ENCODE measurements at places on chromosomes 3 and 15.

DNA sequence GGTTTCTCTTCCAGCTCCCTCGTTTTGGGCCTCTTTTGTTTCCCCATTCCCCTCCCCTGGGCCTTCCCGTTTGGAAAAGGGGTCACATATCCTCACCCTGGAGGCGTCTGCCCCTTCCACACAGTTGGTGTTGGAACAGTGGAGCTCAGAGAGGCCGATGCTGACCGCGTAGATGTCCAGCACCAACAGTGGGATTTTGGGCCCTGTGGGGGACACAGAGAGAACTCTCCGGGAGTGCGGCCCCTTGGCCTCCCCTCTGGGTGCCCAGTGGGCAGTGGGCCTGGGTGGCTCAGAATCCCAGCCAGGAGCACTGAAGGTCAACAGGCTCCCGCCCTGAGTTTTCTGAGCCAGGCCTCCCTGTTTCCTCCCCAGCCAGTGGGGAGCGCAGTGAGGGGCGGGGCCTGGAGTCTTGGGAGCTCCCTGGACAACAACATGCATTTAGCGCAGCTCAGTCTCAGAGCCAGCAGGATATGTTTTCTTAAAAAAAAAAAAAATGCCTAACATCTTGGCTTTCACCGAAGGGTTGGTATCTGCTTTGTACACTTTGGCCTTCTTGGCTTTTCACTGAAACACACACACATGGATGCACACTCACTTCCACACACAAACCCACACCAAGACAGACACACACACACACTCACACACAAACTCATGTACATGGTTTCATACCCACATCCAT is 670 bp upstream of the ISLR start:
- DNase-seq = no peak

GRCh38 chr15:80732167-80732566 is 37.1 kb downstream of the ABHD17C start:
- no peak for DNase-seq

DNA sequence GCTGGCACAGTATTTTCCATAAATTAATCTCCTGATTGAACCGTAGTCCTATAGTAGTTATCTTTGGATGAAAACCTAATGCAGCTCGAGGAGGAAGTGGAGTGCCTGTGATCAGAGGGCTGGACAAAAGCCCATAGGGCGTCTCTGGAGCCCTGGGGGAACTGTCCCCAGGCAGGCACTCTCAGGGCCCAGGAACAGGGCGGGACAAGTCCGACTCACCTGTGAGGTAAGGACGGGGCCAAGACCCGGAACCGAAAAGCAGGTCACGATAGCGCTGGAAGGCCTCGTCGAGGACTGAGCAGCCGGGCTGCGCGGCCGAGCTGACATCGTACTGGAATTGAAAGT is 341 bp downstream of the HEXA start:
- DNase-seq = peak; percentile 36

DNA sequence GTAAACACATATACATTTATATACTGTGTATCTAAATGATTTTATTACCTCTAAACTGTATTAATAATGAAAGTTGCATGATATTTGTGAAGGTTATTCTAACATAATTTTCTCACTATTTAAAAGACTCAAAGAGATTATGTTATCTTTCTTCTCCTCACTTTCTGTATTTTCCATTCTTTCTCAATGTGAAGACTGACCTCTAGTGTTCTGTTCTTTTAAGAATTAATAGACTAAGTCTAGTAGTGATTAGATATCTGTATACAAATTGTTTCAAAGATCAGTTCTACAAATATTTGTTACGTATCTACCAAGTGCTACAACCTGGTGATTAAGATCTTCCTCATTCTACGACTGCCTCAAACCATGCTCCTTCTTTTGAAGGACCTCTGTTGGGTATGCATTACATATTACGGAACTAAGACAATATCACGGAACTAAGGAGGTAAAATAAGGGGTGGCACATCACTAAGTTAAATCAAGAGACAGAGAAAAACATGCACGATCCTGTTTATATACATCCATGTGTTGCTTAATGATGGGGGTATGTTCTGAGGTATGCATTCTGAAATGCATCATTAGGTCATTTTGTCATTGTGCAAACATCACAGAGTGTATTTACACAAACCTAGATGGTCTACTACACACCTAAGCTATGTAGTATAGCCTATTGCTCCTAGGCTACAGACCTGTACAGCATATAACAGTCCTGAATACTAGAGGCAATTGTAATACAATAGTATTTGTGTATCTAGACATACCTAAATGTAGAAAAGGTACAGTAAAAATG is 161.5 kb upstream of the KBTBD8 start:
- DNase-seq = peak; percentile 44

DNA sequence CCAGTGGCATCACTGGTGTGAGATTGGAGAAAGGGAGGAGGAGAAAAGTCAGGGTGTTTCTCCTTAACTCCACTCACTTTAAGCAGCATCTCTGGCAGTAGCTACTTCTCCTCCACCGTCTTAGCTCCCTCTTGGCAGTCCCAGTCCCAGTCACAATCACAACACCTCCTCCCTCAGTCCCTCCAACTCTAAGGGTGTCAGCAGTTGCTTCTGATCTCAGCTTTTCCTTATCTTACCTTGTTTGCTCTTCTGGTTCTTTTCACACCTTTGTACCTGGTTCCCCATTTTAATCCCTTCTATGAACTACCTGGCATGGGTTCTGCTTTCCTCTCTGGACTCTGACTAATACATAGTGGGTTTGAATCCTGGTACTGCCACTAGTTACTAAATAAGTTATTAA is 188.3 kb upstream of the CTDSPL start:
- no peak for DNase-seq

DNA sequence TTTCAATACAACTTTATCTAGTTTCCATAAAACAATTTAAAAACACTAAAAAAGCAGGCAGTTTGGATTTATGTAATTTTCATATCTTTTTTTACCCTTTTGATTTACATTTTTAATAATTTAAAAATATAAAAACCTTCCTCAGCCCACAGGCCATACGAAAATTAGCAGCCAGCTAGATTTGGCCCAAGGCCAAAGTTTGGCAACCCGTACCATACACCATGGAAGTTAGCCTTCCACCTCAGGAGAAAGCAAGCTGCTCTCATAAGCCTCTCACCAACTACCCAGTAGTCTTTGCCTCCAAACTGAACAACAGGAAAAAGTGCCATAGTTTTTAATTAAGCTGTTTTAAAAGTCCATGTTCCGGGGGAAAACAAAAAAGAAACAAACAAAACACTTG is 107.3 kb upstream of the TRIM42 start:
- no peak for DNase-seq

DNA sequence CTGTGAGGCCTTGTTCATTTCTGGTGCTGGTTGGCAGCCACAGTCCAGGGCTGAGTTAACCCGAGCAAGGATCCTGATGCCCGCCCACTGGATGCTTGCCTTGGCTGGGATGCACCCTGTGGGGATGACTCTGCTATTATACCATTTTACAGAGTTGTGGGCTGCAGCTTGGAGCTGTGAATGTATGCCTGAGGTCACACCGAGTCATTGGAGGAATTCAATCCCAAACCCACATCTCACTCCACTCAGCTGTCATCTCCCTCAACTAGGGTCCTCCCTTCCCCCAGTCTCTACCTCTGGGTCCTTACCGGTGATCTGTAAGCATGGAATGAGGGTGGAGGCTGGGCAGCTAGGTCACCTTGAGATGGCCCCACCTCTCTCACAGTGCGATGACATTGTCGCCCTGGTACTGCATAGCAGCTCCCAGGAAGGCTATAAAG is 22.1 kb downstream of the MAPKAPK3 start:
- no peak for DNase-seq

DNA sequence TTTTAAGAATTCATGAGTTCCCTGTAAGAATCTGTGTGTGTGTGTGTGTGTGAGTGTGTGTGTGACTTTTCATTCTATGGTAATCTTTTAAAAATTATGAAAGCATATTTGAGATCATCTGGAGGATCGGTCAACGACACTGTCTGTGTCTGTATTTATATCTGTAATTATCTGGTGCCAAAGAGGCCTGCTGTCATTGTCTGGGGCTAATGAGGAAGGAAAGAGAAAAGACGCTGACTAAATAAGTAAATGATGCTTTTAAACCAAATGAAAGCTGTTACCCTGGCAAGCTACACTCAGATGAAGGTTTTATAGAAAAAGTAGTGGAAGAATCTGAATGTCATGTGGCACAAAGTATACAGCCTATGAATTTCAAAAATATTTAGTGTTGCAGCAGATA is 439.8 kb downstream of the RBMS3 start:
- no peak for DNase-seq

GRCh38 chr3:175392653-175393052 is 533.5 kb downstream of the NAALADL2 start:
- no peak for DNase-seq

DNA sequence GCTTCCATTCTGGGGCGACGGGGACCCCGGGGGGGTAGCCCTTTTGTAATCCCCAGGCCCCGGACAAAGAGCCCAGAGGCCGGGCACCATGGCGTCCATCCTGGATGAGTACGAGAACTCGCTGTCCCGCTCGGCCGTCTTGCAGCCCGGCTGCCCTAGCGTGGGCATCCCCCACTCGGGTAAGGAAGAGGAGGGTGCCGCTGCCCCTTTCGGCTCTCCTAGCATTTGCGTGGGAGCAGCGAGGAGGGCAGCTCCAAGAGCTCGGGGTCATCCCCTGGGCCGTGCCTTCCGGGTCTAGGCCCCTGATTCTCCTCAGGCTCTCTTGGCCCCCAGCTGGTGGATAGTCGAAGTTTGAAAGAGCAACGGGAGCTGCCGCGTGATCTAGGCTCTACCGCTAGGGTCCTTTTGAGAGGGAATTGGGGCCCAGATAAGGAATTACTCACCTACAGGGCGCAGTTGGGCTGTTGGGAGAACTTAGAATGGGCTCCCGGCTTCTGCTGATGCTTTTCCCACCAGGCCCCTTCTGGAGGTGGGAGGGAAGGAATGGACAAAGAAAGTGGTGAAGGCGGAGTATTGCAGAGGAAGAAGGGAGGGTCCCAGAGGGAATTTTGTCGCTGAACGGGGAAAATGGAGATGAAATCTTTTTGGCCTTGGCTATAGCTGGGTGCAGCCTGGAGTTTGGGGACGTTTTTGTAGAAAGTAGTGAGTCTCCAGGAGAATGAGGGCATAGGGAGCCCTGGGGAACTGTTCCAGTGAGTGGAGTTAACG is 615 bp downstream of the VPS18 start:
- DNase-seq = peak; percentile 97

DNA sequence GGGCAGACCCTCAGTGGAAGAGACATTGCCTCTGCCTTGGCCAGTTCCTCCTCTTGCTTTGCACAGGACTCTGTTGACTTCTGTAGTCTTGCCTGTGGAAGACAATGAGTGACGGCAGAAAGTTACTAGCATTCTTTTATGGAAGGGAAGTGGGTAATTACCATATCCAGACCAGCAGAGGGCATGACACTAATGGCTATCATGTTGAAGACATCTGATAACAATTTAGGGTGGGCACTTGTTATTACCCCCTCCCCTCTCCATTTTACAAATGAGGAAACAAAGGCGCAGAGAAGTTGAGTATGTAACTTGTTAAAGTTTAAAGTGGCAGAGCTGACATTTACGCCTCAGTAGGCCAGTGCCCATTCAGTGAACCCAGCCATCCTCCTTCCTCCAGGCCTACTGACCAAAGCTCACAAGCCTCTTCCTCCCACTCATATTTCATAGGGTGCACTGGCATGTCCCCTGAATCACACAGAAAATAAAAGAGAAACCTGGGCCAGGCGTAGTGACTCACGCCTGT is 48.2 kb upstream of the FMN1 start:
- no peak for DNase-seq
